ENCODE measurements at places on chromosomes 12 and 14.

GRCh38 chr12:15256761-15257160 lies 35.5 kb upstream of the RERG start:
- DNase-seq = no peak

- DNase-seq = no peak
Observed at GRCh38 chr12:28253161-28253641, 62.9 kb downstream of the CCDC91 start.

GRCh38 chr14:23694949-23695663 lies 58.9 kb downstream of the DHRS2 start:
- no peak for DNase-seq

DNA sequence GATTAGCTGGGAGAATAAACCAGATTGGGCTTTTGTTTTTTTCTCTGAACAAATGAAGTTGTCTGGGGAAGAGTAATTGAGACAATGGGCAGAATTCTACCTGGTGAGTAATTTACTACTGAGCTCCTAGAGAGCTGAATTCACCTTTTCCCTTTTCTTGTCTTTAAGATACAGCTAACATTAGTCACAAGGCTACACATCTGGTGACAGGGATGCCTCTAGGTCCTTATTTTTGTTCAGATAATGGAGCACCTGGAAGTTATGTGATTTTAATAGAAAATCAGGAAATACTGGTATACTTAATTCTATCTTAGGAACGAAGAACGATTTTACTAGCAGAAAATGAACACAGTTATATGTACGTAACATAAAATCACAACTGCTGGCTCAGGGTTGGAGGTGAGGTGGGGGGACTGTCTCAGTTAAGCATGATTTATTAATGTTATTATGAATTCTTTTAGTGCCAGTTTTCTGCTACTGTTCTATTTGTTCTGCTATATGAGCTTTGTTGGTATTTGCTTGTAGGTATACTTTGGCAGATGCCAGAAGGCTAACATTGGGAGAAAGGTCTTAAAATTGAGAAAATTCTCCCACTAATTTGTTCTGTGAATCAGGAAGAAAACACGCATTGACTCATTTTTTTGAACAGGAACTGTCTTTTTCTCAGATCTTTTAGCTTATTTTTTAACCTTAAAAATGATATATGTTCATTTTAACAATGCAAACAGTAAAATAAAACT lies 482.7 kb upstream of the RGS6 start:
- DNase-seq = no peak

- no peak for DNase-seq
Observed at GRCh38 chr14:105880616-105881015, 354.2 kb downstream of the TMEM121 start.

GRCh38 chr14:31411218-31411727 lies 9.1 kb downstream of the HEATR5A start:
- DNase-seq = no peak

DNA sequence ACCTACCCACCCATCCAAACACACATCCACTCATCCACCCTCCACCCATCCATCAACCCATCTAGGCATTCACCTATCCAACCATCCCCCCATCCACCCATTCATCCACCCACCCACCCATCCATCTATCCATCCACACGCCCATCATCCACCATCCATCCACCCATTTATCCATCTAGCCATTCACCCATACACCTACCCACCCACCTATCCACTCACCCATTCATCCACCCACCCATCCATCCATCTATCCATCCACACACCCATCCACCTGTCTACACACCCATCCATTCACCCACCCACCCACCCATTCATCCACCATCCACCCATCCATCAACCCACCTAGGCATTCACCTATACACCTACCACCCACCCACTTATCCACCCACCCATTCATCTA lies 72.6 kb upstream of the GALNT9 start:
- no peak for DNase-seq

DNA sequence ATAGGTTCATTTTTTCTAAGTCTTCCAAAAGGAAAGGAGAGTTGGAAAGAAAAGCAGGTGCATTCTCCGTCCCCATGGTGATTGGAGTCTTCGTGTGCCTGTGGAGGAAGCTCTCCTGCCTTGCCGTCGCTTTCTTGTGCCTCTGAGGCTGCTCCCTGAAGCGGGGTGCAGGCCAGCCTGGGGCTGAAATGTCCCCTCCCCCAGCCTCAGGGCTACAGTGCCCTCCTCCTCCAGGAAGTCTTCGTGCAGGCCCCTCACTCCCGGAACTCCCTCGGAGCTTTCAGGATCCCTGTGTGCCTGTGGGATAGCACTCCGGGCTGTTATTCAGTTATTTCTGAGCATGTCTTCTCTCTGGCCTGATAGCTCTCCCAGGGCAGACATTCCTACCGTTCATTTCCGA lies 569.2 kb downstream of the VRK1 start:
- no peak for DNase-seq

DNA sequence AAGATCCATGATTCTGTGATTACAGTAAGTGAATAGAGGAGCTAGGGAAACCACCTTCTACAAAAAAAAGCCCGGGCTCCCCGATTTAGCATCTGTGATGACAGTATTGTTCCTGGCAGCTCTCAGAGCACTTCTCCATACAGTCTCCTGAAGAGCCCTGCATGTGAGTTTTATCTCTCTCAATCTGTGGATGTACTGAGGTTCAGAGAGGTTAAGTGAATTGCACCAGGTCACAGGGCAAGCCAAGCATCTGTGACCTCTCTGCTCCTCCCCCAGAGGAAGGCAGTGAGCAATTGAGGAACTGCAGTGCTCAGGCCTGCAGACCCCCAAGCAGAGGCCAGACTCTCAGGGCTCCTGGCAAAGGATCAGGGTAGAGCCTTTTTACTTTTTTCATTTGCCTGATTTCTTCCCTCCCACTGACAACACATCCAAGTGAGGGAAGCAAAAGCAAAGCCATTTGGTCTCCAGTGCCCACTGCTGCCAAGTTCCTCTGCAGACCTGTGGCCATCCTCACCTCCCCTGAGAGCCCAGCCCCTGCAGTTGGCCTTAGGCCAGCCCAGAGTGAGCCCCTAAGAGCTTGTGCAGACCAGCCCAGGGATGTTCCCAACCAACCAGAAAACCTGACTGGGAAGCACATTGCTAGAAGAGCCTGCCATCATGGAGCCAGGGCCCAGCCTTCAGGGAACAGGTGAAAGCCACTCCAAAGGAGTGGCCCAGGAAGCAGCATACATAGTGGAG lies 47.6 kb upstream of the PNMA1 start:
- no peak for DNase-seq

- no peak for DNase-seq
Observed at GRCh38 chr12:46389031-46389616, 16.6 kb upstream of the SLC38A2 start.

GRCh38 chr12:39037115-39037514 lies 131.7 kb upstream of the CPNE8 start:
- no peak for DNase-seq

DNA sequence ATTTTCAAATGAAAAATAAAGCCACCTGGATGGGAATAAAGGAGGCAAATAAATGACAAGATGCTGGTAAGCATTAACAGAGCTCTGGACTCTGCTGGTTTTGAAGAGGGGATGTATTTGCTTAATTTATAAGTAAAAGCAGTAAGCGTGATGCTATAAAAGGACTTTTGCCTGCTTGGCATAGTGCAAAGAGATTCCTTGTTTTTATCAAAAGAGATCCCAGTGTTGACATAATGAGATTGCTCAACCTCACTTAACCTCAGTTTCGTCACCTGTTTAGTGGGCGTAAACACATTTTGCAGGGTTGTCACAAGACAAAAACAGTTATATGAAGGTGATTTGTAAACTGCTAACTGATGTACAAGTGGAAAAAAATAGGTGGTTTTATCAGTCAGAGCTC lies 13.8 kb downstream of the ASCL1 start:
- no peak for DNase-seq

DNA sequence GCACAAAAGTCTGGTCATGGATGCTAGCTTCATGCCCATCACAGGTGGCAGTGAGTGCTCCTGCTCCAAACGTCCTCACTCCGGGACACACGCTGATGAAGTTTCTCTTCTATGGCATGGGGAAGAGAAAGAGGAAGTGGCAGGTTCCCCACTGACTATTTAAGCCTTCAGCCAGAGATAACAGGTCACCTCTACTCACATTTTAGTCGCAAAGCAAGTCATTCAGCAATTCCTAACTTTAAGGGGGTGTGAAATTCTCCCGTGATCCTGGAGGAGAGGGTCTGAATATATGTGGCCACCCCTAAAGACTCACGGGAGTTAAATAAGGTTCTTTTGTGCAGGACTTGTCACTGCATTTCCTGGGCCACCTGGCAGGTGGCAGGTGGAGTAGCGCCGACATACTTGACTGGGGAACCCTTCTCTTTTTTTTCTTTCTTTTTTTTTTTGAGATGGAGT lies 18.8 kb upstream of the RCOR1 start:
- no peak for DNase-seq

GRCh38 chr12:32615441-32615840 lies 63.7 kb upstream of the DNM1L start:
- DNase-seq = no peak

All from NCI-H446 (cell line).